ENCODE measurements at places on chromosomes 7 and 10.

GRCh38 chr10:114930320-114930719 is 7.7 kb upstream of the TRUB1 start:
- no peak for DNase-seq

DNA sequence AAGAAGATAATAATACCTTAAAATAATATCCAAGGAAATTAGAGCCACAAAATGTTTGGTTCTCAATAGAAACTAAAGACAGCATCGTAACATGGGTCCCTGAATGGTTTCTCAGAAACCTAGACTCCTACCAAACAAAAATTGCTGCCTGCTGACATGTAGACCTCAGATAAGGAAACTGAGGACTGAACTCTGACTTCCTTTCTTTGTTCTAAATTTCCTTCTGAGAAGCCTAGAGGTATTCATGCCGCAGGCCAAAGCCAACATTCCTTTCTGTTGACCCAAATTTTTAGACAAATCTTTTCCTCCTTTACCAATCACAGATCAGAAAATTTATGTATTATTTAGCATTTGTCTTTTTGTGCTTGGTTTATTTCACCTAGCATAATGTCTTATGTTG is 816.7 kb upstream of the PHF14 start:
- no peak for DNase-seq

DNA sequence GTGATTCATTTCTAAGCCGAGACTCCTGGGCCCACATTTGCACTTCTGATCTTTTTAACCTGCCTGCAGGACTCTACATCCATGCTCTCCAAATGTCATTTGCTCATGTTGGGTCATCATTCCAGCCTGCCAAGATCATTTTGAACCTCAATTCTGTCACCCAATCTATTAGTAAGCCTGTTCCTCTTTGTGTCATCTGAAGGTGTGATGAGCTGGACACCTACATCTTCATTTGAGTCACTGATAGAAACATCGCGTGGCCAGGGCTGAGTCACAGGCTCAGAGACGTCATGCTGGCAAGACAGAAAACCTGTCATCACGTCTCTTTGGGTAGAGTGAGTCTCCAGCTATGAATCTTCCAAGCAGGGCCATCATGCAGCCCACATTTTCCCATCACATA is 65.3 kb upstream of the SLF2 start:
- DNase-seq = no peak

- no peak for DNase-seq
These were observed 651 bp upstream of the ARPC1A start for GRCh38 chr7:99325001-99325493.

DNA sequence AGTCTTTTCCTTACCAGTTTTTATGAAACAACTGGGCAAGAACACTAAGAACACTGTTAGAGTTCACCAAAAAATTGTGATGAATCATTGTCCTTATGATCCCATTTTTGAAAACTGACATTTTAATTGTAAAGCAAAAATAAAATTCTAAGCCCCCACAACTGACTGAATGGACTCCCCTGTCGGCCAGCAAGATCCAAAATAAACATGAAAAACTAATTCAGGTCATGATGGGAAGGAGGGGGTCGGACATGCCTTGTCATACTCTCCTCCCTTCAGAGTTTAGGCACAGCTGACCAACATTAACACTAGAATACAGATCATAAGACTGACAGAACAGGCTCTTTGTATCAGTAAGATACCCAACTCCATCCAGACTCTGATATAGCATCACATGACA is 2.0 kb upstream of the RBAK start:
- DNase-seq = no peak

DNA sequence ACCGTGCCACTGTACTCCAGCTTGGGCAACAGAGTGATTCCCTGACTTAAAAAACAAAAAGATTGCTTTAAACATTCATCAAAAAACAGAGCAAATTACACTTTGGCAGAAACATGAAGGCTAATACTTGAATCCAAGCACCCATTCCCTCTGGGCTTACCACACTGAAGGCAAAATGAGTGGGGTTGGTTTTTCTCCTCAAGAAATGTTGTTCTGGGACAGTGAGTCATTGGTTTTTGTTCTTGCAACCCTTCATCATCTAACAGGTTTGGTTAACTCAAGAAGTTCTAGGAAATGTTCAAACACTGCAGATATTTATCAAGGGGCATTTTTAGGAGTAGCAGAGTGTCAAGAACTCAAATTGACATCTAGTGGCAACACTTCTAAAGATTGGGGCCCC is 60.5 kb downstream of the KIAA1217 start:
- DNase-seq = no peak

DNA sequence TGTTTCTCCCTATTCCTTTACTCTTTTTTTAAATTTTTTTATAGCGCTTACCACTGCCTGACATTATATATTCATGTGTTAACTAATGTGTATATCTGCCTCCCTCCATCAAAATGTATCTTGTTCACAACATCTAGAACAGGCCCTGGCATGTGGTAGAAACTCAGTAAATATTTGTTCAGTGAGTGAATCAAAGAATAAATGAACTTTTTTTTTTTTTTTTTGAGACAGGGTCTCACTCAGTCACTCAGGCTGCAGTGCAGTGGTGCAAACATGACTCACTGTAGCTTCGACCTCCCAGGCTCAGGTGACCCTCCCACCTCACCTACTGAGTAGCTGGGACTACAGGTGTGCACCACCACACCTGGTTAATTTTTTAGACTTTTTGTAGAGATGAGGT is 7.5 kb upstream of the CALD1 start:
- no peak for DNase-seq

DNA sequence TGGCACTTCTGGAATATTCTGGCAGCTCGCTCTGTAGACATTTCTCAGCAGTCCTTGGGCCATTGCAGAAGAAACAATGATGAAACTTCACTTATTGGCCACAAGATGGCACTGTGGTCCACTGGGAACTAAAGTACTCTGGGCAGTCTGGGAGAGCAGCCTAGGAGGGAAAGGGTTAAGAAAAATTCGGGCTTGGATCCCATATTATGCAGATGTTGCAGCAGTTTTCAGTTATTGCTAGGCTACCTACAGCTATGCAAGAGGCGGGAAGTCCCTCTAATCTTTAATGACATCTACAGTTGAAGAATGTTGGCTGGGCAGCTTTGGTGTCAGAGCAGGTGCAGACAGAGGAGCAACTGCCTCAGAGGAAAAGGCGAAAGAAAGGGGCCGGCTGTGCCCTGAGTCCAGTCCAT is 201.7 kb upstream of the PRSS58 start:
- no peak for DNase-seq

- no peak for DNase-seq
These were observed 33.4 kb downstream of the PRPS1L1 start for GRCh38 chr7:17994079-17994850.

DNA sequence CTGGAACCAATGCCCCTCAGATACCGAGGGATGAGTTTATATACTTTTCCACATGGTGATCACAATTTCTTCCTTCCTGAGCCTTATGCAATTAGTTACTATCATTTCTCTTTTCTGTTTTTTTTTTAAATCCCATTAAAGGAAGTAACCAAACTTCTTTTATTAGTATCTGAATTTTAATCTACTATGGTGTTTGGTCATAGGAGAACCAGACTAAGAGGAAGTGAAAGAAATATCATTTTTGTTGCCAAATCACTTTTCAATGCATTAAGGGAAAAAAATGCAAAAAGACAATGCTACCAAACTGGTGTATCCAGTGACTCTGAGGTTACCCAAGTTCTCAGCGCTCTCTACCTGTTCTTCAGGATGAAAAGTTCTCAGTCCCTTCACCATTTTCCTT is 167.7 kb downstream of the NXPH1 start:
- no peak for DNase-seq

DNA sequence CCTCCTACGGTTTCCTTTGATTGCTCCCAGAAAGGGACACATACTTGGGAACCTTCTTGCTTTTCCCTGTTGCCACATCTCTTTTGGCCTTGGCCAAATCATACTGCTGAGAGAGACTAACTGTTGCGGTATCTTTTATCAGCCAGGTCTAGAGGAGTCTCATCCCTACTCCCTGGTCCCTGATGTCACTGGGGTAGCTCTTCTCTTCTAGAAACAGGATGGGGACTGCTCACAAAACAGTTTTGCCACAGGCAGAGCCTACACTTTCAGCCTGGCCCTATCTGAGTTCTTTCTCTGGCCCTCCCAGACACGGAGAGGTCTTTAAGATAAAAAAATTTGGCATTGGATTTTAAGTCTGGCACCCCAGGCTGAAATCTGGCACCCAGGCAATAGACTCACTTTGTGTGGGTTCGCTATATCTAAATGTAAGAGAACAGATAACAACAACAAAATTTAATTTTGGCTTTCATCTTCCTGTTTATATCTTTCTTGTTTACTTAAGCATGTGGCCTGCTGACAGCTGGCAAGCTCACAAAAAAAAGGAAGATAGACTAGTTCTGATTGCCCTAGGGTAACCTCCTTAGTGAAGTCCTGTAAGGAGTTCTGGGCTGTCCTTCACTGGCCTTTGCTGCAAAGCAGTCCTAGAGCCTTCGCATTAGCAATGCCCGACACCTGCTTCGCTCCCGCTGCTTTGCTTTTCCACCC is 228.3 kb upstream of the NPVF start:
- DNase-seq = no peak

DNA sequence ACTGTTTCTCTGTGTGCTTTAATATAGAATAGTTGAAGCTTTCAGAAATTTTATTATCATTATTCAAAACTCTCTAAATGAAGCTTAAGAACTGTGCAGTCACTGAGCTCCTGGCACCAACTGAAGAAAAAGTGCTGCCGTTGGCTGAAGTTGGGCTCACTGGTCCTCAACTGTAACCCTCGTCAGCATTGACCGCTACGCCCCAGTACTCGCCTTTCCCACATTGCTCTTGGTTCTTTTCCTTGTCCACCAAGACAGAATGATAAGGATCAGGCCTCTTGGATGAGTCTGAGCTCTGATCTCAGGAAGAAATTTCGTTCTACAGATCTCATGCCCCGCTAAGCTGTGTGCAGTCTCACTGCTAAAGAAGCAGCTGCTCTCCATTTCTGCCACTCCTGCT is 7.9 kb upstream of the TAF3 start:
- no peak for DNase-seq

DNA sequence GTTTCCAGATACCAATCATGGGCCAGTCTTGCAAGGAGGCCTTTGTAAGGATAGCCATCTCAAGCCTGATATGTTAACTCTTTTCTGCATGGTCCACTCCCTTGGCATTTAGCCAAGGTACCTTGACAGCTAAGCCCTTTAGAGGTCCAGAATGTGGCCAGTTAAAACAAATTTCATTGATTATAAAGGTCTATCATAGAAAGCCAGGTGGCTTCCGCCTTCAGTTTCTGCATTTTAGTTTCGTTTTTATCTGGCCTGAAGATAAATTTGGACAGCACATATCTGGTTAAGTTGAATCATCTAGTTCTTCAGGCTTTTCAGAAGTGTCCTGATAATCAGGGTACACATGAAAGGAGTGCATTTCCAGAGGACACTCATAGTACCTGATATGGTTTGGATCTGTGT is 30.7 kb downstream of the ANKIB1 start:
- no peak for DNase-seq

DNA sequence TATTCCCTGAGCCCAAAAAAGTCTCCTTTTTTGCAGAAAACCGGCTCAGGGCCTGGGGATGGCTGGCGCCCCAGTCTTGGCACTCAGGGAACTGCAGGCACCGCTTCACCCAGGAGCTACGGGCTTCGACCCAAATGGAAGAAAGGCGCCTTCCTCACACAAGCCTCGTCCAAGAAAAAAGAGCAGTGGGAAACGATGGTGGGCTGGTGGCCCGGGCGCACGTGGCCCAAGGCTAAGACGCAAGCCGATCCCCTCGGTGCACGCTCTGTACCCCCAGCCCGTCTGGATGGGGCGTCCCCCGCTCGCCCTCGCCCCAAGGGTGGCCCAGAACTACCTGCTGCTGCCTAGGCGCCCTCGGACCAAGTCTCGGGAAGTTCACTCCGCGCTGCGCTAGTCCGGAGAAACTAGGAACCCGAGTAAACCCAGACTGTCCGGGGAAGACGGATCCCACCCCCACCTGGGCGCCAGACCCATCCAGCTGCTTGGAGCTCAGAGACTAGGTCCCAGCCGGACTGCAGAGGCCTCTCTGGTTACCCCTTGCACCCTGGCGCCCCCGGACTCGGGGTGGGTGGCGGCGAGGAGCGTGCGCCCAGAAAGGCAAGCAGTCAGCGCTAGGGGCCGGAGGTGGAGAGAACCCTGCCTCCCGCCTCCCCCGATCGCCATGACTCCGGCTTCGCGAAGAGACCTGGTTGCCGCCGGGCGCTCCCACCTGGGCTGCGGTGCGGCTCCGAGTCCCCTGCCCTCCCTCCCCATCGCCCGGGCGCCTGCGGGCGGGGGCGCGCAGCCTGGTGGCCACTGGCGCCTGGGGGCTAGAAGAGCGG is 76.4 kb downstream of the CALN1 start:
- no peak for DNase-seq

DNA sequence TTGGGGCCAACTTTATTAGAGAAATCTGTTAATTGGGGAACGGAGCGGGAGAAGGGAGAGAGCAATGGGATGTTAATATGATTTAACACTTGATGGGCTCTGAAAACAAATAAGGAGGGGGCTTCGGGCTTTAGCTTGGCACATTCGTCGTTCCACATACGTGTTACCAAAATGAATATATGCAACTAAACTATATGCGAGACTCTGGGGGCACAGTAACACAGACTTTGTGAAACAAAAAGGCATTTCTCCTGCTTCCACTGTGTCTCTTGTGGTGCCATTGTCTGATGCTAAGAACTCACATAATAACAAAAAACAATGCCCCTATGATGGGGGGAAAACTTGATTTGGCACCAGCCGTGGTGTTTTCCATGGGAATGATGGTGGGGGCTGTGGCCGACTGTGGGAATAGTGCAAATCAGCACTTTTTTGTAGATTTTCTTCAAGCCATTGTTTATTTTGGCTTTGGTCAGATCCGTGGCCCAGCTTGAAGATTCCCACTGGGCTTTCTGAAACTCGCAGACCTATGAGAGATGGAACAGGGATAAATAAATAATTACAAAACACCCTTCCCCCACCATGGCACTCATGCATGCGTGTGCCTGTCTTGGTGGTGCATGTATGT is 2.2 kb upstream of the MXI1 start:
- DNase-seq = no peak

DNA sequence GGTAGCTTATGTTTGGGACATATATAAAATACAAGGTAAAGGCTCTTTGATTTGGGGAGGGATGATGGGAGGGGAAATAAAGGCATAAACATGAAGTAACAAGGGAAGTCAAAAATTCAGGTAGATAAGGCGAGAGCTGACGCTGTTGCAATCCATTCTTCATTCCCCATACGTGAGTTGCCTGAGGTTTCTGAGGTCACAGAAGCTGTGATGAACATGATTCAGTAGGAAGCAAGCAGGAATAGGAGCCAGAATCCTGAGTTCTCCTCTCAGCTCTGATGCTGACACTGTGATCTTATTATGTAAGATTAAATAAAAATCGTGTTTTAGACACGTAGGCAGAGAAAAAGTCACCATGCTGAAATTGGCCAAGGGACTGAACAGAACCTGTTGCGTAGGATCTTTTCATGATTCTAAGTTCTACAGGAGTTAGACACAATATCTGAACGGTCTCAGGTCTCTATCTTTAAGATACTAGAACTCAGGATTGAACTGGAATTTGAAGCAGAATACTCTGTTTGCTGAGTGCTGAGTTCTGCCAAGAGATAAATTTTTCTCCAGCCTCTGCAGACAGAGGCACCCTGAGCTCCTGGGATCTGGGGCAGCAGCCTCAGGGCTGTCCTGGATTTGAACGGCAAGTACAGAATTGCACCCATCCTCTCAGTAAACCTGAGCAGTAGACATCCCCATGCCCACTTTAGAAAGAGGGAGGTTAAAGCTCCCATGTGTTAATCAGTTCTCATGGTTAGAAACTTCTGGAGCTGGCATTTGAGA is 21.0 kb downstream of the KLF6 start:
- no peak for DNase-seq

GRCh38 chr7:159000070-159000469 is 143.7 kb downstream of the DYNC2I1 start:
- DNase-seq = no peak

- DNase-seq = no peak
These were observed 206.2 kb downstream of the ZNF365 start for GRCh38 chr10:62580396-62580795.
